ENCODE measurements at places on chromosomes 7 and 10.
A peak's percentile ranks its signal among the peaks of the same experiment; 100 is the strongest.

DNA sequence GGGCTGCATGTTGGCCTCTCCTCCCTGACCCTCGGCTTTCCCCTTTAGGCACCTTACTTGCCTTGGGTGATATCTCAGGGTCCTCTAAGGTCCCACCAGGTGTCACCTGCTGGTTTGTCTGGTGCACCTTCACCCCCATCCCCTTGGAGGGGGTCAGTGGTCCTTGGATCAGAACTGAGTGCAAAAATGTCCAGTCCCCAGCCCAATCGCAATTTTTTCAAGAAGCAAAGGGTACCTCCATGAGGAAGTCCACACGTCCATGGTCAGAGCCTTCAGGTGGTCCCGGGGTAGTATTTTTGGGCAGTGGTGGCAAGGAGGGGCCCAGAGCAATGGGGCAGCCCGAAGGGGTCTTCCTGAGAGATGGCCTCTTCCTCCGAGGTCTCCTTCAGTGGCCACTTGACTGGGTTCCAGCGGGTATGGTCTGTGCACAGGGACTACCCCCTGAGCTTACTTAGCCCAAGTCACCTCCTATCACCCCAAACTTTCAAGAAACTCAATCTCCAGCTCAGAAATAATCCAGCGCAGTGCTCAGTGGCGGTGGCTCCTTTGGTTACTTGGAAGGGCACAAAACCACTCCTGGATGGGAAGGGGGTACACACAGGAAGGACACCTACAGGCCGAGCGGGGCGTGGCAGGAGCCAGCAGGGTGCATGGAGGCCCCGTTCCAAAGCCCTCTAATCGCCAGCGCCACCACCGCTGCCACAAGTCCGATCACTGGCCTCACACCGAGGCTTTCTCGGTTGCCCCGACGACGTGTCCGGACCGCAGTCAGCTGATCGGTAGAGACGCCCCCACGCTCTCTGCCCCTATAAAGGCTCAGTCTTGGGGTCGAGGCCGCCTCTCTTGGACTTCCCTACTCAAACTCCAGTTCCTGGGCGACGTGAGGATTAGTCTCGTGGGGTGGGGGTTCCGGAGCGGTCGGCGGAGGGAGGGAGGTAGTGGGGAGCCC lies 4.5 kb downstream of the SAP25 start:
- DNase-seq, result peak; percentile 68

DNA sequence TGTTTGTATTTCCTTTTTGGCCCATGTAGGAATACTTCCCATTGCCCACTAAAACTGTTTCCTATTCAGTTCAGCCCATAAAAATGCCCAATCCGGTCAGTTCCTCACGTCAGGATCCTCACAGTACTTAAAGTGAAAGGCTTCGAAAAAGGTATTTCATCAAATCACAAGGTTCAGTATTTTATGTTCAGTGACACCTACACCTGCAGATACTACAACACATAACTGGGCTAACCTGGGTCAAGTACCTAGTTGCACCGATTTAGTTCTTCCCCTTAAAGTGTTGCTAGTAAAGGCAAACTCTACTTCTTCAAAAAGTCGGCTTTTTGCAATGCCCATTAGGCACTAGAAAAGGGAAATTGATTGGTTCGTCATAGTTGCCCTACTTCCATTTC lies 1.1 kb downstream of the SNX13 start:
- no peak for DNase-seq

- DNase-seq, result no peak
Observed at GRCh38 chr7:64558323-64558705, 4.6 kb downstream of the ZNF680 start.

DNA sequence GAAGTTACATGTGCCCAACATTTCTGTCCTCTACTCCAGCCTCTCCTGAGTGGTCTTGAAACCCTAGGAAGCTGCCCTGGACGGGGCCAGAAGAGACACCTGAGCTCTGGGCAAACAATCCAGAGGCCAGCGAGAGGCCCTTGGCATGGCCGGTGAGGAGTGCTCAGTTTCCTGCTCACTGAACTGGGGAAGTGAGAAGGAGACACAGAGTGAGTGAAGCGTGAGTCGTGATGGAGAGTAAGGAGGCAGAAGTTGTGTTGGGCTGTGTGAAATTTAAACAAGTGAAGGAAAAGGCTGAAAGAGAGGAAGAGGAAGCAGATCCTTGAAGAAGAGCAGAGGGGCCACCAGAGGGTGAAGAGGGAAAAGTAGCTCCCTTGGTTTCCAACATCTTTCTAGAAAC lies 73.2 kb downstream of the WNT2 start:
- DNase-seq, result no peak

- no peak for DNase-seq
Observed at GRCh38 chr10:96131621-96132020, 1.5 kb downstream of the ZNF518A start.

DNA sequence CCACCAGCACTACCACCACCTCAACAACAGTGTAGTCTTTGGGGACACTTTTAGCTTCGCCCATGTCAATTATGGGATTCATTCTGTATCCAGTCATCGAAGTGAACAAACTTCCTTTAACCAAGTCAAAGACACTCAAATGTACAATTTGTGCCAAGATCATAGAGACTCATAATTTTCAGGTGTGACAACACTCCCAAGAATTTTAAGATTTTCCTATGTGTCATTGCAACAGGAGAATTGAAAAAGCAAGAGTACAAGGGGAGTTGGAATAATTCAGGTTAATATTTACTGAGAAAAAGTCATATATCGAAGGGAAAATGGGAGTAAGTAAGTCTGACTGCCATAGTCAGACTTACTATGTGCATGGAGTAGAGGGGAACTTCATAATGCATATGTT lies 26.2 kb downstream of the PON1 start:
- no peak for DNase-seq

DNA sequence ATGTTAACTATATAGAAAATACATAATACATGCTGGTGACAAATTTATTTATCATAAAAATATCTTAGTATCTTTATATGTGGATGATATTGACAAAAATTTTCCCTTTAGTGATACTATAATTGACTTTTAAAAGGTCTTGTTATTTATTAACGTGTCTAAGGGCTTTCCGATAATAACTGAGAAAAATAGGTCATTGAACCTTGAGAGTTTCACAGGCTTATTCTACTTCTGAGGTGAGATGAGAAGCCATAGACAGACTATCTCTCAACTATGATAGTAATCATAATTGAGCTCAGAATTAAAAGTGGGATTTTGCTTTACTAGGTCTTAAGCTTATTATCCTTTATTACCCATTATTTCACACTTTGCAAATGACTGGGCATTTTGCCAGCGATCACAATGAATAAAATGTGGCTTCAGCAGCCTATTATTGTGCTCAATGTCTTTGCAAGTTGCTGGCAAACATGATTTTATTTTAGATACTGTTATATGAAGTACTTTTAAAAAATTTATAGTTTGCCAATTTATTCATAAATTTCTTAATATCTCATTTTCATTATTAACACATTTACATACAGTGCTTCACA lies 574.5 kb downstream of the ZWINT start:
- DNase-seq, result no peak

DNA sequence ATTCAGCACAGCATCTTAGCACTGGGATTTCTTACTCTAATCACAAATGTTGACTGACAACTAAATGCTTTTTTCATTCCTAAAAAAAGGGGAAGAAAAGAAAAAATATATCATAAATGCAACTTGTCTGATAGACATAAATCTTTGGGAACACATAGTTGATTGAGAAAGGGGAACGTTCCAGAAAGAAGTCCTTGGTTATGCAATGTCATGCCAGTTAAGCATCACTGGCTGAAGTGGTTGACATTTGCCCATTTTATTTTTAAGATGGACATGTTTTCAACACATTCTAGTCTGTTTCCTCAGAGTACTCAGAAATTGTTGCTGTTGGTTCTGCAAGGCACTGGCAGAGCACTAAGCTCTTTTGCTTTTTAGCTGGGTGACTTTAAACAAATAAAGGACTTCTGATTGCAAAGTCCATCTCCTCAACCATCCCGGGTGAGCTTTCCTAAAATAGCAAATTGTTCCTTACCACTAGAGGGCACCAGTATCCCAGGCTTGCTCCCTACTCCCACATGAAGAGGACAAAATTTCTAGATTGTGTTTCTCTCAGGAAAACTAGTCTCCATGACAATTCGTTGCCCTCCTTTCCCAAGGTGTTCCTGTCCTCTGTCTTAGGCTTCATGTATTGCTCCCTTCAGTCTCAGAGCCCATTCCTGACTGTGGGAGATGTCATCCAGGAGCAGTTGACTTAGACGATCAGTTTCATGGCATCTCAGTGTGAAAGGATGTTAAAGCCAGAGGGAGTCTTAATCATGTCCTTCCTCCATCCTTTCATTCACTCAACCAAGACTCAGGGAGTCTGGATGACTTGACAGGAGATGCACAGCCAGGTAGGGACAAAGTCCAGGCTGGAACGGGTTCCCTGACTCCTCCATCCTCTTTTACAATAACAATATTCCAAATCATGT lies 23.9 kb downstream of the OPALIN start:
- no peak for DNase-seq

DNA sequence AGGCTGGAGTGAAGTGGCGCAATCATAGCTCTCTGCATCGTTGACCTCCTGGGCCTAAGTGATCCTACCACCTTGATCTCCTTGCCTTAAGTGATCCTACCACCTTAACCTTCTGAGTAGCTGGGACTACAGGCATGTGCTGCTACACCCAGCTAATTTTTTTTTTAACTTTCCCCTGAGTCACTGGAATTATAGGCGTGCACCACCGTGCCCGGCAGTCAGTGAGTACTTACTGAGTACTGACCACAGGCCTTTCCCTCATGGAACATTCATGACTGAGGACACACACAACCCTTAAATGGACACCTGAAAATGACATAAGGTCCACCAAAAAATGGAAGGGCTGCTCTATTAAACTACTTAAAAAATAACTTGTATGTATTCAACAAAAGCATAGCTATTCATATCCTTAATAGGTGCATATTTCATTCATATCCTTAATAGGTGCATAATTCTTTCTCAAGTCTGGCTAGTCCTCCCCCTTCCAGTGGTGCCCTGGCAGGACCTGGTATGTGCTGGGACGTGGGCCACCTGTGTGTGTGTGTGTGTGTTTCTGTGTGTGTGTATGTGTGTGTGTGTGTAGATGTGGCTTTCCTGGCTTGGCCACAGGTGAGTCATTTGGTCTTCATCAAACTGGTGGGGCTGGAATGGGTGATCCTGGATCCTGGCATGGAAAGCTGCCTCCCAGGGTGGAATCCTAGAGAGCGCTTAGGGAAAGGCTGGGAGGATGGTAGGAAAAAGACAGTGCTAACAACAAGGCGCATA lies 3.5 kb downstream of the FAM180A start:
- no peak for DNase-seq

- no peak for DNase-seq
Observed at GRCh38 chr10:23496727-23497126, 57.9 kb downstream of the OTUD1 start.

- DNase-seq, result no peak
Observed at GRCh38 chr10:117754770-117755658, 212.5 kb downstream of the EMX2 start.

DNA sequence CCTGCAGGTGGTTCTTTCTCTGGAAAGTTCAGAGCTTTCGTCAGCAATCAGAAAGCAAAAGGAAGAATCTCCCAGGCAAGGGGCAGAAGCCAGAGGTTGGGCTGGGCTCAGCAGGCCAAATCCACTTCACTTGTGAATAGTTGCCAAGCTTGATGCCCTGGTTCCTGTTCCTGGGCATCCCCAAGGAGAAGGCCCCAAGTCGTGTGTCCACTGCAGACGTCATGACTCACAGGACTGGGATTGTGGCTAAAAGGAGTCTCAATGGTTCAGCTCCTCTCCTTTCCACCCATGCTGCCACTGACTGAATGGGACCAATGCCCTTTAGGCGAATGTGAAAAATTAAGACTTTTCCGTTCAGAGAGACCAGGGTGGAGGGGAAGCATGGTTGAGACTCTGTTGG lies 38.6 kb upstream of the TRIM8 start:
- DNase-seq, result no peak

DNA sequence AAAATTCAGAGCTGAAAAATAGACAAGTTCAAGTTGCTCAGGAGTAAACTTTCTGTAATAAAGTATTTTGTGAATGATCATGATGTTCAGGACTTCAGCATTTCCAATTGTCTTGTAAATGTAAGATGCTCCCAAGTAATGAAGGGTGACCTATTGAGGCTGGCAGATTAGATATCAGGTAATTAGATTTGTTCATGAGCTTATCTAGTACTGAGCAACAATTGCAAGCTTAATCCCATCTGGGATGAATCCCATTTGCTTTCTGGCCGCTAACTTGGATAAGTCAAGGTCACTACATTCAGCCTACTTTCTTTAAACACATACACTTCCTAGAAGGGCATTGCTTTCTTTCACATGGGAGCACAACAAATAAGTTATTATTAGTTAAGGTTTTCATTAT lies 82.4 kb upstream of the ITGB1 start:
- no peak for DNase-seq

All from activated T-cell treated with anti-CD3 and anti-CD28 coated beads, Interleukin-2, amount 50 U/mL, for 24 hours (primary cell).